ENCODE measurements at places on chromosomes 1 and 21.
A peak's percentile ranks its signal among the peaks of the same experiment; 100 is the strongest.

DNA sequence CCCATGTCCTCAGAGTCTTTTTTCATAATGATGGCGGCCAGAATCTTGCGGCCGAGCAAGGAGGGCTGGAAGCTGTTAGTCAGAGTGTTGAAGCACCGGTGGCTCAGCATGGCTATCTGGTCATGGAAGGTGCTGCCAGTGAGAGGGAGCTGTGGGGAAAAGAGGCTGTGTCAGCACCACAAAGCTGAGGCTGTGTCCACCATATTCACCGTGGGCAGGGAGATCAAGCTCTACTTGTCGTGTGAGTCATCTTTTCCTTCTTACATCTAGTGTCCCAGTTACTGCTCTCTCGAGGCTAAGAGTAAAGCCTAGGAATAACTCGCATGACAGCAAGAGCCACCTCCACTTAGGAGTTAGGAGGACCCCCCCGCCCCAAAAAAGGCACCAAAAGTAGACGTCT, 18.2 kb downstream of the ADAR start:
- DNase-seq, result no peak

GRCh38 chr1:208977012-208977411, 606.5 kb upstream of the CAMK1G start:
- DNase-seq, result no peak

GRCh38 chr1:230280054-230280795, 145.9 kb downstream of the PGBD5 start:
- DNase-seq, result no peak

DNA sequence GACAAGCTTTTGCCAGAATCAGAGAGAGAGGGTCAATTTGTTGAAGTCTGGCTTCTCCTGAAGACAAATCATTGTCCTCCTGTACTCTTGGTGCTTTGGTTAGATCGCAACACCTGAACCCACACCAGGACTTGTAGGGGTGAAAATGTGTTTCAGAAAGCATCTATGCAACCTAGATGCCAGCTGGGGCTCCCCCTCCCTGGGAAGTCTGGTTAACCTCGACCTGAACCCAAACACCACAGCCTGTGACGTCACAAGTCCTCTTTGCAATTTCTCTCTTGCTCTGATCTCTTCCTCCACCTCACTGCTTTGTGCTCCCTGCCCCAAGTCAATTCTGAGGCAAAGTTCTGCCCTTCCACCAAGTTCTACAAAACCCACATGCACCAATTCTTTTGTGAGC, 42.8 kb upstream of the USP24 start:
- no peak for DNase-seq

DNA sequence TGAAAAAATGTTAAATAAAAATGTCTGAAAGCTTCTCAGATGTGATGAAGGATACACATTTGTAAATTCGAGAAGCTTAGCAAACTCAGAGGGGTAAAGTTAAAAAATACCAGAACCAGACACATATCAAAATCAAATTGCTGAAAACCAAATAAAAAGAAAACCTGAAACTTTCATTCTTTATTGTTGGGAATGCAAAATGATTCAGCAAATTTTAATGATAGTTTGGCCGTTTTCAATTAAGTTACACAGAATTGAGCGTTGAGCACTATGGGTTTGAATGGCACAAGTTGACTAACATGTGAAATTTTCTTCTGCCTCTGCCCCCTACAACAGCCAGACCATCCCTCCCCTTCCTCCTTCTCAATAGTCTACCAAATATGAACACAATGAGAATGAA, 33.5 kb upstream of the GRIK1 start:
- no peak for DNase-seq

GRCh38 chr21:40331172-40331571, 463.9 kb downstream of the PCP4 start:
- no peak for DNase-seq

DNA sequence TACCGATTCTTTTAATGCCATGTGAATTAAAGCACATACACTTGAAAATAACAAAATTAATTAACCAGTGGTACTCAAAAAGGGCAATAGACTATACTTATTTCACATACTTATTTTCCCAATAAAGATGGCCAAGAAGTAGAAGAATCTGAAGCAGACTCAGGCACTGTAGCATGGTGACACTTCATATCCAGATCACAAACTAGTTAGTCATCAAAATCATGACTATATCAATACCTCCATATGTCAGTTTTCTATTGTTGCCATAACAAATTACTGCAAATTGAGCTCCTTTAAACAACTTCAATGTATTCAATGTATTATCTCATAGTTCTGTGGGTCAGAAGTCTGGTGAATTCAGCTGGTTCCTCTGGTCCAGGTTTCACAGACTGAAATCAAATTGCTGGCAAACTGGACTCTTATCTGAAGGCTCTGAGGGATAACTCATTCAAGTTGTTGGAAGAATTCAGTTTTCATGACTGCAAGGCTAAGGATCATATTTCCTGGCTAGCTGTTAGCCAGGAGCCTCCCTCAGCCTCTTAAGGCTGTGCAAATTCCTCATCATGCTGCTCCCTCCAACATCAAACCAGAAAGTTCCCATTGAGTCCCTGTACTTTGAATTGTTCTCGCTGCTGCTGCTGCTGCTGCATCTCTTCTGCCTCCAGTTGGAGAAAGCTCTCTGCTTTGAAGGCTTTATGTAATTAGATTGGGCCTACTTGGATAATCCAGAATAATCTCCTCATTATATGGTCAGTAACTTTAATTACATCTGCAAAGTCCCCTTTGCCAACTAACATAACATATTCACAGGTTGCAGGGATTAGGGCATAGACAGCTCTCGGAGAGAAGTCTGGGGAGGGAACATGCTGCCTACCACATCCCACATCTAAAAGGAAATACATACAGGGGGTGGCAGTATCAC, 91.5 kb downstream of the MRPL39 start:
- DNase-seq, result no peak

DNA sequence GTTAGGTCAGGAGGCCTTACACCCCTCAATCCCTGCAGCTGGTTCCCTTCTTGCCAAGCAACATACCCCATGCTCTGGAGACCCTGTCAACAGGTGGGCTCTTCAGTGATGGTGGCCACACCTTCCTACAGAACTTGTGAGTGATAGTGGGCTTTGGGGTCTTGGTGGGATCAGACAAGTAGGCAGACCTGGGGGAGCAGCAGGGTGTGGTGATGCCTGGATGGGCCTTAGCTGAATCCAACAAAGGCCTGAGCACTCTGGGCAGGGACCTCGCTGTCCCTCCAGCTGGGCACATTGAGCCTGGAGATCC, 14.9 kb downstream of the FAAH start:
- DNase-seq, result no peak

GRCh38 chr1:169527001-169527400, 41.3 kb upstream of the SLC19A2 start:
- no peak for DNase-seq

- DNase-seq, result peak; percentile 25
Observed at GRCh38 chr1:200075938-200076546, 48.5 kb downstream of the NR5A2 start.

- DNase-seq, result peak; percentile 60
Observed at GRCh38 chr1:216183007-216183406, 240.2 kb downstream of the USH2A start.

GRCh38 chr1:160158031-160158430, 6.6 kb downstream of the ATP1A4 start:
- no peak for DNase-seq

- DNase-seq, result no peak
Observed at GRCh38 chr1:50183378-50184133, 74.8 kb downstream of the ELAVL4 start.

DNA sequence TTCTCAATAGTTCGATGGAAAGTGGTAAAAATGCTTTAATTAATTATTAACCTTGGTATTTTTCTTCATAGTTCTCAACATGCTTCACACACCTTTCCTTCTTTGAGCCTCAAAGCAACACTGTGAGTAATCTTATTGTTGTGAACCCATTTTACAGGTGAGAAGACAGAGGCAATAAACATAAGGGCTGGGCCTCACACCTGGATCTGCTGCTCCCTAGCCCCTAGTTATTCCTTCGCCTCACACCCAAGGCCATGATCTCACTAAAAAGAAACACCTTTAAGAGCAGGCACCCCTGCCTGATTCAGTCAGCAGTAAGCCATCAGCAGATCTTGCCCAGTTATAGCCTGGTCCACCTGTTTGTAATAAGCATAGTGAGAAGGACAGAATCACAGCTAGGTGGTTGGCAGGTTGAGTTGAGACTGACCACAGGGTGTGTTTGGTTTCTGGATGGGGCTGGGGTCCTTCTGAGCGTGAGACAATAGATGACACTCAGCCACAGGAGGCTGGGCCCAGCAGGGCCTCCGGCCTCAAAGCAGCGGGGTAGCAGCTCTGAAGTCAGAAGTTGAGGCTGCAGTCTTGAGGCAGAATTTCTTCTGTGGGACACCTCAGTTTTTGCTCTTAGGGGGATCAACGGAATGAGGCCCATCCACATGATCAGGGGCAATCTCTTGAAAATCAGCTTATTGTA, 203.9 kb downstream of the RHOU start:
- DNase-seq, result no peak

- DNase-seq, result no peak
Observed at GRCh38 chr1:6603238-6603914, 707 bp upstream of the KLHL21 start.

DNA sequence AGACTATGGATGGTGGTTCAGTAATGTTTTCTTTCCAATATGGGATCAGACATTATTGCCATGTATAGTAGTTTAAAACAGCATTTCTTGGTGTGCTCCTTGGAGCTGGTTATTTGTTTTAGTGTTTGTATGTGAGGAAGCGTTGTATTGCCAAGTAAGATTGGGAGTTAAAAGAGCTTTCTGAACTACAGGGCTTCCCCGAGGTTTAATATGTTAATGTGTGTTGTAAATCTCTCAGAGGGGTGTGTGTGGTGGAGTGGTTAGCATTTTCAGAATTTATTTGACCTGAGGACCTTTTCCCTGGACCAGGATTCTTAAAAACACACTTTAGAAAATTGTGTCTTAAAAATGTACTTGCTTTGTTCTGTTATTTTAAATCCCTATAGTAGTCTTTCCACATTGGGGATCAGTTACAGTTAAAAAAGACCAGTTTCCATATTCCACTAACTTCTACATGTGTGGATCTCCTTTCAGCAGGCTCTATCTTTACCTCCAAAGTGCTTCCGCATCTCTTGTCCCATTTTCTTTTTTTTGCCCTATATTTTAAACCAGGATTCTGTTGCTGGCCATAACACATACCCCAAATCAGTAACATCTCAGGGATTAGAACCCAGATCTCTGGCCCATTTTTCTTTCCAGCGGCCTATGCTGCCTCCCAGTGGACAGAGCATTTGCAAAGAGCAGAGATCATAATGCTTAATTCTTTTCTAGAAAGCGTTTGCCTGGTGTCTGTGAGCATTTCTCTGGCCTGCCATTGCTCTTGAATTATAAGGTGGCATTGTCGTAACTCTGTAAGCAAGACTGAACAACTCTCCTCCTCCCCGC, 58.6 kb downstream of the PBX1 start:
- DNase-seq, result no peak

DNA sequence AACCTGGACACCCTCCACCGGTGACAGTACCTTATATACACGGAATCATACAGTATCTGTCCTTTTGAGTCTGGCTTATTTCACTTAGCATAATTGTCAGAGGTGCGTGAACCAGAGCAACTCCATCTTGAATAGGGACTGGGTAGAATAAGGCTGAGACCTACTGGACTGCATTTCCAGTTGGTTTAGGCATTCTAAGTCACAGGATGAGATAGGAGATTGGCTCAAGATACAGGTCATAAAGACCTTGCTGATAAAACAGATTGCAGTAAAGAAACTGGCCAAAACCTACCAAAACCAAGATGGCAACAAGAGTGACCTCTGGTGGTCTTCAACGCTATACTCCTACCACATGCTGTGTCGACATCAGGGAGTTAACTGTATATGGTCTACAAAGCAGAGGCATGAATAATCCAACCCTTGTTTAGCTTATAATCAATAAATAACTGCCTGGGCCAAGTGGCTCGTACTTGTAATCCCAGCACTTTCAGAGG, 1.4 kb upstream of the FDPS start:
- DNase-seq, result no peak

DNA sequence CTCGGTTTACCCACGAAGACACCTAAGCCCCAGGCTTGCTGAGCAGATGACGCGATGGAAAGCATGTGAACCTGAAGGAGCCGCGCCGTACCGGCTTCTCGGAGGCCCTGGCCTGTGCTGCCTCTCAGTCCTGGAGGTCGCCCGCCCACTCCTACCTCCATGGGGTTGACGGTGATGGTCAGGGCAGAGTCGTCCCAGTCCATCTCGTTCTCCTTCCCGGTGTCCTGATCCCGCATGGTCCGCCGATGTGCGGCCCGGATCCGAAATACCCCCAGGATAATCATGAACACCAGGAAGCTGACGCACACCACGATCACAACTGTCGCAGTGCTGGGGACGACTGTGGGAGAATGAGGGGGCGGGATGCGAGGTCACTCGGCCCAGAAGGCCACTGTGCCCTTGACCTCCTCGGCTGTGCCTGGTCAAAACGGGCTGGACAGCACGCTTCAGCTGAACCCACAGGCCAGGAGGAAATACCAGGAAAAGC, 79.6 kb downstream of the PIK3CD start:
- DNase-seq, result no peak

DNA sequence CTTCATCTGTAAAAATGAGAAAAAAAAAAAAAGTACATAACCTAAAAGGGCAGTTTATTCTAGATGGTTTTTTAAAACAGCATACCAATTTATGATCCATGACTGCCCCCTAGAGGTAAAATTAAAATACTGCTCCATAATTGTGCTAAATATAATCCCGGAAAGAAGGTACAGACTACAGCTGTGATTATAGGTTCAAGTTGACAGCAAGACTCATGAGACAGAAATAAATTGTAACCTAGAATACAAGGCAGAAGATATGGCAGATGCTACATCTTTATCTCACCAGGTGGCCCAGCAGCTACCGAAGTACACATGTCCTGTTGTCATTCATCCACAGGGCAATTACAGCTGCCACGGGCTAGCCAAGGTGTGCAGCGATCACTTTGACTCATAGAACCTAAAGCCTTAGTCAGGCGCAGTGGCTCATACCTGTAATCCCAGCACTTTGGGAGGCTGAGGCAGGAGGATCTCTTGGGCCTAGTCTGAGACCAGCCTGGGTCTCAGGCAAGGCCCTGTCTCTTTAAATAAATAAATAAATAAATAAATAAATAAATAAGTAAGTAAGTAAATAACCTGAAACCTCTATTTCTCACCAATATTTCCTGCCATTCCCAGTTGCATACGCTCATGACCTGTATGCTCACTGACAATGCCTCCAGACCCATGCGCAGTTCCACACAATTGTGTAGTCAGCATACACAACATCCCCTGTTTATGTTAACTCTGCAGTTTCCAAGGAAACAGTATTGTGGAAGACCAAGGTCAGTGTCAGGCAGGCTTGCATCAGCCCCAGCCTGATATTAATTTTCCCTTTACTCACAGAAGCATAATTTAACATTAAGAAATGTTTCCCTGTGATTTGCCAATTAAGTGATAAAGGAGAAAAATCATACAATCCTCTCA, 18.3 kb upstream of the PPIE start:
- no peak for DNase-seq
